ENCODE measurements at places on chromosomes 3 and 15.

DNA sequence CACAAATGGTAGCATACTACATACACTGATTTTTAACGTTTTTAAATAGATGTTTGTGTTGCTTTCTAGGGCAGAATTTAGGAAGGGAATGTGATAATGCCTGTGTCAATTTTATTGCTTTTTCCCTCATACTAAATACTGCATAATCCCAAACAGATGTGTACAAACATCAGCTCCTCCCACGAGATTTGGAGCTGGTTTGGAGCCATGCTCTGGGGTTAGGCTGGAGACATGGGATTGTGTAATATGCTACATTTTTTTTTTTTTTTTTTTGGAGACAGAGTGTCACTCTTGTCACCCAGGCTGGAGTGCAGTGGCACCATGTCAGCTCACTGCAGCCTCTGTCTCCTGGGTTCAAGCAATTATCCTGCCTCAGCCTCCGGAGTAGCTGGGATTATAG lies 80.1 kb downstream of the EBLN2 start:
- DNase-seq = no peak

DNA sequence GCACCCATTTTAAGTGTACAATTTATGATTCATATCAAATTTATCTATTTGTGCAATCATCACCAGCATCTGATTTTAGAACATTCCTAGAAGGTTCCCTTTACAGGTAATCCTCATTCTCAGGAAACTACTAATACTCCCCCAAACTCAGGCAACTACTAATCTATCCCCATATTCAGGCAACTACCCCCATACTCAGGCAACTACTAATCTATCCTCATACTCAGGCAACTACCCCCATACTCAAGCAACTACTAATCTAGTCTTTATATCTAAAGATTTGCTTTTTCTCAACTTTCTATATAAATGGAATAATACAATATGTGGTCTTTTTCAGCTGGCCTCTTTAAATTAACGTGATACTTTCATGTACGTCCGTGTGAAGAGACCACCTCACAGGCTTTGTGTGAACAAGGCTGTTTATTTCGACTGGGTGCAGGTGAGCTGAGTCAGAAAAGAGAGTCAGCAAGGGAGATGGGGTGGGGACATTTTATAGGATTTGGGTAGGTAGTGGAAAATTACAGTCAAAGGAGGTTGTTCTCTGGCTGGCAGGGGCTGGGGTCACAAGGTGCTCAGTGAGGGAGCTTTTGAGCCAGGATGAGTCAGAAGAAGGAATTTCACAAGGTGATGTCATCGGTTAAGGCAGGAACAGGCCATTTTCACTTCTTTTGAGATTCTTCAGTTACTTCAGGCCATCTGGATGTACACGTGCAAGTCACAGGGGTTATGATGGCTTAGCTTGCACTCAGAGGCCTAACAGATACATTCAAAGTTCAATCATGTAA lies 1444.5 kb upstream of the CADM2 start:
- DNase-seq = no peak

GRCh38 chr3:185912512-185912911 lies 25.3 kb downstream of the TRA2B start:
- no peak for DNase-seq

DNA sequence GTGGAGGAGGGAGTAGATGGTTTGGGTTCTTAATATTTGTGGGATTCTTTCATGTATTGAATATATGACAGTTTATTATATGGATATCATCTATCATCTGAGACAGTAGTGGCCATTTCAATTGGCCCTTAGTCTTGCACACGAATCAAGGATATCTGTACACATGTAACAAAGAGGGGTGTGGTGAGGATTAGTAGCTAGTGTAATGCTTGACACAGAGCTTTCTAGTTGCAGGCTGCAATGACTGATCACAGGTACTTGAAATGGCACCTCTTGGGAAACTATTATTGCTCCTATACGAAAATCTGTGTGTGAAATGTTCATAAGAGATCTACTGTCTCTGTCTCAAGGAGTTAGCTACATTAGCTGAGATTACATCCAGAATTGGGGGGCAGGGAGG lies 12.8 kb downstream of the TM4SF1 start:
- DNase-seq = no peak

DNA sequence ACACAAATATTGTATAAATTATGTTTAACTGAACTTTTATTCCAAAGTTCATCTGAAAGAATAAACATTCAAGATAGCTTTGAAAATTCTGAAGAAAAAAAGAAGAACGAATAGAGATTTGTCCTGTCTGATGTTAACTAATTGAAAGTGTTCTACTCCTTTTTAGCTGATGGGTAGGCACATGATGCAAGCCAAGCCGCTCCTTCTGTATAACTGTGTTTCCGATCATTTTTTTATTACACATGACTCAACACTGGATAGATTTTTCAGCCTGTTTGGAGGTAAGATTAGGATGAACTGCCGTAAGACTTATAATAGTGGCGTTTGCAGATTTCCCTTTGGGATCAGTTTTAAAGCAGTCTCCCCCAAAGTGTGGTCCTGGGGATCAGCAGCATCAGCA lies 19.0 kb downstream of the NSUN3 start:
- no peak for DNase-seq

DNA sequence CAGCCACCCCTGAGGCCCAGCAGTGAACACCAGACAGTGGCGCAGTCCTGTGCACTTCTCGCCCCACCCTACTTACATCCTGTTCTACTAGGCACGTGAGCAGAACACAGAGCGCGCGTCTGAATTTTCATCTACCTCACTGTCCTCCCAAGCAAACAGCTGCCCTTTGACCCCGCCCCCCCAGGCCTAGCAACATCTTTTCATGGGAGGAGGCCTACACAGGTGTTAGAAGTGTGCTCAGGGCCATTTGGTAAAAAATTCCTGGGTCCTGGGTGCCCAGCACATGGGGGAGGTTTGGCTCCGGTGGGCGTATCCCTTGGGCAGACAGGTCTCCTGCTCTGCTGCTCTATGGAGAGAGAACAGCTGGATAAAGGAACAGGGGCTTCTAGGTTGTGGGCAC lies 95.0 kb downstream of the MYLK start:
- DNase-seq = no peak

DNA sequence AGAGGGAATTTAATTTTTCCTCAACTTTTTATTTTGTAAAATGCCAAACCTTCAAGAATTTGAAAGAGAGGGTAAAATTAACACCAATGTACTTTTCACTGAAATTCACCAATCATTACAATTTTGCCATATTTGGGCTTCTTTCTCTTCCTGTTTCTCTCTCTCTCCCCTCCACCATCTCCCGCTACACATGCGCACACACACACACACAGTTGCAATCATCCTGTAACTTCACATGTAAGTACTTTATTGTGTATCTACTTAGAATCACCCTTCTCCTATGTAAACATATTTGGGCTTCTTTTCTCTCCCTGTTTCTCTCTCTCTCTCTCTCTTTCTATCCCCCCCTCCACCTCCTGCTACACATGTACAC lies 7.4 kb downstream of the ARL14 start:
- no peak for DNase-seq

DNA sequence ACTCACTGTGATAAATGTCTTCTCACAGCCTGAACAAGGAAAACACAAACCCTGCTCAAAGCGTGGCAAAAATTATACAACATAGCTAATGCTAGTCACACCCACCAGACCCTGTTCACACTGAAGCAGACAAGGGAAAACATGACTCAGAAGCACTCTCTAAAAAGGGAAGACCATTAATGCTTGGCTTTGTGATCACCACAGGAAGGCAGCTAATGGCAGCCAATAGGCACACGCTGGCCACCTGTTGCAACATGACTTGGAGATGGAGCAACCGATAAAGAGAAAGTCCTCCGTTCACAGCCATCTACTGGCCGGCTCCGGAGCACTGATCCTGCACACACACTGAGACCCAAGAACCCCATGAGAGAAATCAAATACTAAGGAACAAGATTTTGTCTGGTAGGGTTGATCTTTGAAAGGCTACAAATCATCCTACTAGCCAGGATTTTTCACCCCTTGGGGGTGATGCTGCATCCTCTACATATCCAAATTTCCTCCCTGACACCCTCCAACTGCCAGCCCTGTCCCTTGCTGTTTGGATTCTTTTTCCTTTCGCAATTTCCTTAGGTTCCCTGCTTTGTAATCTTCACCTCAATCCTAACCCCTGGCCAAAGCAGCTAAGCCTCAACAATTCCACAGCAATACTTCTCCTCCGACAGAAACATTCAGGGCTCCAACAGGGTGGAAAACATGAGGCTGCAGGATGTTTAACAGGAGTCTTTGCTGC lies 3.2 kb downstream of the ZXDC start:
- DNase-seq = peak; percentile 86

- DNase-seq = no peak
These were observed 162.2 kb downstream of the VGLL3 start for GRCh38 chr3:86828751-86829150.

GRCh38 chr3:40608091-40608490 lies 83.3 kb downstream of the ZNF621 start:
- DNase-seq = no peak
